T-helper 2 cell treated with Interferon-gamma antibody and Interleukin-4, amounts not matched to agents 5 μg/mL and 100 μg/mL, for 36 hours (primary cell): ENCODE measurements at places on chromosomes 4 and X.

DNA sequence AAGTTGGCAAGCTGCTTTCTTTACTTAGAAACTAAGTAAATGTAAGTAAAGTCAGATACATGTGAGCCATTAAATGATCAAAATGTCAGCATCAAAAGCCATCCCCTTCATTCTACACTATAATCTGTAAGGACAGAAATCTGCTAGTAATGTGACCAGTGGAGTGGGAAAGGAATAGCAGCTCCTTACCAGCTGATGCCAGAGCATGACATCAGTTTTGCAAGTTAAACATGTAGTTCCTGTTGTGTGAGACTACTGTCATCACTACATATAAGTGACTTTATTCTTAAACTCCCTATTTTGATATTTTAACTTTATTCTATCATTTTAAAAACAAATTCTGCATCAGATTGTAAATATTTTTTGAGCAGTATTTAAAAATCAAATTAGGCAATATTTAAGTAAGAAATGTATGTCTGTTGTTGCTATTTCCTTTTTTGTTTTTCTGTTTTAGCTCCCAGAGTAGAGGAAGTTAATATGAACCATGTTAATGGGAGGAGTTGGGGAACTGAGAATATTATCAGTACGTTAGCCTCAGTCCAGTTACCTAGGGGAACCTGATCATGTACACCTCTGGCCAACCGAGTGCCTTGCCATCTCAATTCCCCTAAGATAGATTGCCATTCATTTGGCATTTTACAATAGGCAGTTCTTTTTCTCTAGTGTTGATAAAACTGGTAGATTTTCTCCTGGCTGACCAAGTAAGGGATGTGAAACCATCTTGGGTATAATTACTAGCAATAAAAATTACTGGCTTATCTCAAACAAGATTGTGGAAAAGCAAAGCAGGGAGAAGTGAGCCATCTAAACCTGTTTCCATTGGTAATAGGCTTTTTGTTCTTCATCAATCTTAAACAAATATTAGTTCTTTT, 34.7 kb downstream of the CCNI start:
- no peak for DNase-seq

DNA sequence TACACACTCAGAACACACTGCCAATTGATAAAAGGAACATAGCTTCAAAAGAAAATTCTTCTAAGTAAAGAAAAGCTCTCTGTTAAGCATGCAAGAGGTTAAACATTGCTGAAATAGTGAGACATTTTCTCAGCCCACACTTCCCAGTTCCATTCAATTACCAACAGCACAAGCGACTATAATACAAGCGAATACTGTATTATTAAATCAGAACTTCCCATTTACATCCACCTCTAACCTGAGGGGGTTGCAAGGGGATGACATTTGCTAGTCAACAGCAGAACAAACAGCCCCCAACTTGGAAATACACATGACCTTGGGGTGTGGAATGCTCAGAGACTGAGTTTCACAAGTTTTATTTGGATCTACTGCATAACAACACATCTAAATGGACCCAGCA, 1.1 kb downstream of the FSTL5 start:
- no peak for DNase-seq

GRCh38 chrX:15546745-15547144, 46.1 kb downstream of the BMX start:
- no peak for DNase-seq

DNA sequence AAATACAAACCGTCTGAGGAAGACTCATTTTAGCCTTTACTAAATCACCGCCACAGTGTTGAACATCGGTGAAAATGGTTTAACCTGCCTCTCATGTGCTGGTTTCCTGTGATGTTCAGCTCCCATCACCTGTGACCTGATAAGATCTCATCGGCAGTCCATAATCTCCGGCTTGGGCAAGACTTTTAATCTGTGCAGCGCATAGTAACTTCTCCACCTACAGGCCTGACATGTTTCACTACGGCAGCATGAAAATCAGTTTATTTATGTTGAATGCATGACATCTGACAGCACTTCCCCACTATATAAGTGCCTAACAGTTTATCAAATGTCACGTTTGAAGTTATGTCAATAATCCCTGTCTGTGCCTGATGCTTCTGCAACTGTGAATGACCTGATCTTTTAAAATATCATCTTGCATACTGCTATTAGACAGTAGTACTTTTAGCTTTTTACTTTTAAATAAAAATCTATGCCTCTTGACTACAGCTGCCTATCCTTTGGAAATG, 1919.8 kb upstream of the AGA start:
- DNase-seq: no peak

- no peak for DNase-seq
Observed at GRCh38 chrX:50747471-50747900, 66.5 kb downstream of the SHROOM4 start.

DNA sequence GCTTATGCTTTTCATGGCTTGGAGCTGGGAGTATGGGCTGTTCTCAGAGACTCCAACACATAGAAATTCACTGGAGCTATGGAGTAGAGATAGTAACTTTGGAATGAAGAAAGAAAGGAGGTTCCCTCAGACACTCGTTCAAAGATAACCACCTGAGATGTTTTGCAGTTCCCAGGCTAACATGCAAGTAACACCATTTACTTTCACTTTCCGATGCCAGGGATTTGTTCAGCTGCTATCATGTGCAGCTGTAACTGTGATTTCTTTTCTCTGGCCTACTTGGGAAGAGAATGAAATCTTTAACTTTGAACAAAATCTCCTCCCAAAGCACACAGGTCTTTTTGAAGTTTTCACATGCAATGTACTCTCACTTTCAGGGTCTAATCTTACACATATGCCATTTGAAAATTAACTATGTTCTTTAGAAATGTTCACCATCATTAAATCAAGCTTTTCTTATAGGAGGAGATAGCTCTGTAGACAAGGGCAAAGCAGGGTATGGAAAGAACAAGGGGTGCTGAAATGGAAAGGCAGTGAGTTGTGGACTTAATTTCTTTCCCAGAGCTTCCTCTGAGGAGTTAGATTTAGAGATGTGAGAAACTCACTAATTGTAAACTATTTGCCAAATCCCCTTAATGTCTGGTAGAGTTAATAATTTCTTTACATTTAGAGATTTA, 514.3 kb downstream of the PDHA2 start:
- no peak for DNase-seq

- DNase-seq: no peak
Observed at GRCh38 chr4:145680902-145681301, 956 bp downstream of the C4orf51 start.

GRCh38 chrX:54473993-54474859, 21.8 kb downstream of the FGD1 start:
- DNase-seq: no peak

GRCh38 chrX:19742826-19743225, 144.6 kb downstream of the SH3KBP1 start:
- no peak for DNase-seq

GRCh38 chr4:111475001-111475400, 670.3 kb upstream of the FAM241A start:
- DNase-seq: no peak

GRCh38 chrX:44428989-44429627, 85.6 kb upstream of the EFHC2 start:
- peak; percentile 16 for DNase-seq

- no peak for DNase-seq
Observed at GRCh38 chr4:86256086-86256485, 103.8 kb downstream of the MAPK10 start.

GRCh38 chr4:16438986-16439385, 212.7 kb upstream of the TAPT1 start:
- DNase-seq: no peak

DNA sequence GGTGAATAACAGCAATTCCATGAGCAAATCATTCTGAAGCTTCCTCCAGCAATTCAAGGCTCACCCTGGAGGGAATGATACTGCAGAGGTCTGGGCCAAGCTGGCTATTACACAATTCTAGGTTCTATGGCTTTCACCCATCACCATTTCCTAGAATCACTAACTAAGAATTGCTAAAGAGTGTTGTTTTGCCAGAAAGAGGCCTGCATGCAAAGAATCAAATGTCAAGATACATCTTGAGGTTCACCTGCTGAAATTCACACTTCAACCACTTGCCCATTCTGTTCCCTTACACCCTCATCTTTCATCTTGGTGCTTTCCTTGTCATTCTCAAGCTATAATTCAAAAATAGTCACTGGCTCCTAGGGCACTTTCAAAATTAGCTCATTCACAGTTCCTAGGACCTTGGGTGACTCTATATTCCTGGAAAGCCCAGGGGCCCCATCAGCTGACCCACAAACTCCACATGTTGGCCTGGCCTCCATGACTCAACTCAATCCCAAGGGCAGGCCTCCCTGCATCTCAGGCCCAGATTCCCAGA, 7.0 kb downstream of the APBB2 start:
- no peak for DNase-seq

- DNase-seq: no peak
Observed at GRCh38 chr4:43277003-43277402, 384.5 kb downstream of the GRXCR1 start.

DNA sequence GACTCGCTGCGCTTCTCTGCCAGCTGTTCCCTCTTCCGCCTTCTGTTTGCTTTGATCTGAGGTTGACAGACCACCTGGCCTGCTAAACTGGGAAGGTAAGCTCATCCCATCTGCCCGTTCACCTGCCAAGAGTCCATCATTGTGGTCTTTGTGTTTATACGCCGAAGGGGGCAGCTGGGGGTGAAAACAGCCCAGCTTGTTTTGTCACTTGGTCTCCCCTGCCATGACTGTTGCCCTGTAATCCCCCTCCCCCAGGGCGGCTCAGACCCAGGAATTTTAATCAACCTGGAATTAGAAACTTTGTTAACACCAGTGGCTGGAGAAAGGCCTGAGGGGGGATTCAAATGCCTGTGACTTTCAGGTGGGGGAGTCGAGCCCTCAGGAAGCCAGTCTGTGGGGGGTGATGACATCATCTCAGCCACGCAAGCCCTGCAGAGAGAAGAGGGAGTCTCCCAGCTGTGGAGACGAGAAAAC, 333.3 kb downstream of the BCOR start:
- no peak for DNase-seq

DNA sequence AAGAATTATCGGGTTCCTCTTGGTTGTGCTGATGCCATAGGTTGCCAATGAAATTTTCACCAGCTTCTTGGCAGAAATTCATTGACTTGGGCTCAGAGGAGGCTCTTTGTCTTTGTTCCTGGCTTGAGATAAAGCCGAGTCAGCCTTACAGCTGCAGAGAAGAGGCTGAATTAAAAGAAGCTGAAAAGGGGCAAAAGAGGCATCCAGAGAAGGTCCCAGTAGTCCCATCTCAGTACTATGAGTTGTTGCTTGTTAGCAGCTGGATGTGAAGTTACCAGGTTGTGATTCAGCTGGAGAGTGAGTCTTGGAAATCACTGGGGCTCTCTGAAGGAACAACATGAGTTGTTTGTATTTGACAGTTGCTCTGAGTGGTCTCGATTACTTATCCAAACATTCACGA, 59.7 kb downstream of the SMAD1 start:
- DNase-seq: no peak

- DNase-seq: no peak
Observed at GRCh38 chr4:41504167-41504818, 33.7 kb upstream of the LIMCH1 start.

DNA sequence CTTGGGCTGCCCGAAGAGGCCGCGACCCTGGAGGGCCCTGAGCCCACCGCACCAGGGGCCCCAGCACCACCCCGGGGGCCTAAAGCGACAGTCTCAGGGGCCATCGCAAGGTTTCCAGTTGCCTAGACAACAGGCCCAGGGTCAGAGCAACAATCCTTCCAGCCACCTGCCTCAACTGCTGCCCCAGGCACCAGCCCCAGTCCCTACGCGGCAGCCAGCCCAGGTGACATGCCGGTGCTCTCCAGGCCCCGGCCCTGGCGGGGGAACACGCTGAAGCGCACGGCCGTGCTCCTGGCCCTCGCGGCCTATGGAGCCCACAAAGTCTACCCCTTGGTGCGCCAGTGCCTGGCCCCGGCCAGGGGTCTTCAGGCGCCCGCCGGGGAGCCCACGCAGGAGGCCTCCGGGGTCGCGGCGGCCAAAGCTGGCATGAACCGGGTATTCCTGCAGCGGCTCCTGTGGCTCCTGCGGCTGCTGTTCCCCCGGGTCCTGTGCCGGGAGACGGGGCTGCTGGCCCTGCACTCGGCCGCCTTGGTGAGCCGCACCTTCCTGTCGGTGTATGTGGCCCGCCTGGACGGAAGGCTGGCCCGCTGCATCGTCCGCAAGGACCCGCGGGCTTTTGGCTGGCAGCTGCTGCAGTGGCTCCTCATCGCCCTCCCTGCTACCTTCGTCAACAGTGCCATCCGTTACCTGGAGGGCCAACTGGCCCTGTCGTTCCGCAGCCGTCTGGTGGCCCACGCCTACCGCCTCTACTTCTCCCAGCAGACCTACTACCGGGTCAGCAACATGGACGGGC, 579 bp downstream of the ABCD1 start:
- DNase-seq: no peak

- DNase-seq: no peak
Observed at GRCh38 chrX:31340587-31340986, 268.7 kb upstream of the FTHL17 start.

DNA sequence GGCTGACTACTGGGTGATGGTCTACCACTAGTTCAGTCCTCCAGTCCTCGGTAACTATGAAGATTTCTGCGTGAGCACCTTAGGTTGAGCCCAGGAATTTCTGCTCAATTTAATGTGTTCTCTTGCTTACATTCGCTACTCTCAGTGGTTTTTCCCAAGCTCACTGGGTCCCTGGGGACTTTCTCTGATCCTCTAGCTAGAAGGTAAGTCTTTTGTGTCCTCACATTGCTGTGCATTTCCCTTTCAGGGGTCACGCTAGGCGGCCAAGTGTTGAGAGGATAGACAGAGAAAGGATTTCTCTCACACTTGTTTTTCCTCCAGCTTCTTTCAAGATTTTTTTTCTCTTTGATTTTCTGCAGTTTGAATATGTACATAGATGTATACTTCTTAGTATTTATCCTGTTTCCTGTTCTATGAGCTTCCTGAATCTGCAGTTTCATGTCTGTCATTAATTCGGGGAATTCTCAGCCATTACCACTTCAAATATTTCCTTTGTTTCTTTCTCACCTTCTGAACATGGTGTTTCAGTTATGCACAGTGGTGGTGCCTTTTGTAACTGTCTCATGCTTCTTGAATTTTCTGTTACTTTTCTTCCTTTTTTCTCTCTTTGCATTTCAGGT, 17.5 kb downstream of the MAGEA9 start:
- no peak for DNase-seq

DNA sequence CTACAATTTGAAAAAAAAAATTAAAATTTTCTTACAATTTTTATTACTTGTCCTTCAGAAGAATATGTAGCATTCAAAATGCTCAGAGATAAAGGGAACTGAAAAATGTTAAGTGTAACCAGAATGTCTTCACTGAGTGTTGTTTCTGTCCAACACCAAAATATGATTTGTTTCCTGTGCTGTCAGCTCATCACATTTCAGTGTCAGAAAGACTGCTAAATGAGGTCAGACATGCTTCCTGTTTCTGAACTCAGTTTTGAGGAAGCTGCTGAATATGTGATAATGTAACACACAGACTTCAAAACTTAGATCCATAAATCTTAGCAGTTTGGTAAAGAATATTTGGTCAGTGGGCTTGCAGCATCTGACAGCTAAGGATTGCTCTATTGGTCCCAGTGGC, 1849.7 kb downstream of the PCDH7 start:
- no peak for DNase-seq

- DNase-seq: no peak
Observed at GRCh38 chr4:41327770-41328169, 71.0 kb downstream of the UCHL1 start.
